ENCODE measurements at places on chromosomes 2 and 18.

DNA sequence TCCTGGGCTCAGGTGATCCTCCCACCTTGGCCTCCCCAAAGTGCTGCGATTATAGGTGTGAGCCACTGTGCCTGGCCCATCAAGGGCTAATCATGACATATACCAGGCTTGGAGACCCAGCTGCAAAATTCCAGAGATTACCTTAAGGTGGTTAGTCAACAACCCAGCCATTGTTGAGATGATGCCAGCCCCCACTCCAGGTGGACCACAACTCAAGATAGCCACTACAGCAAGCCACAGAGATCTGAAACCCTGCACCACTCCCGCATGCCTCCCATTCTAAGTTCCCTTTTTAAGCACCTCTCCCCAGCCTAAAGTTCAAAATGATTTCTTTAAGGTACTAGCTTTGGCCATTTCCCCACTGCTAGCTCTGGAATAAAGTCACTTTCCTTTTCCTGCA is 4.6 kb upstream of the CLK1 start:
- no peaks in the 10 kb centered on the region for H3K4me1 ChIP-seq
- no peak for DNase-seq
- H3K27ac ChIP-seq: no peak overlapping the region
- no peaks in the 10 kb centered on the region for H3K36me3 ChIP-seq
- no peak overlapping the region for H3K4me3 ChIP-seq

DNA sequence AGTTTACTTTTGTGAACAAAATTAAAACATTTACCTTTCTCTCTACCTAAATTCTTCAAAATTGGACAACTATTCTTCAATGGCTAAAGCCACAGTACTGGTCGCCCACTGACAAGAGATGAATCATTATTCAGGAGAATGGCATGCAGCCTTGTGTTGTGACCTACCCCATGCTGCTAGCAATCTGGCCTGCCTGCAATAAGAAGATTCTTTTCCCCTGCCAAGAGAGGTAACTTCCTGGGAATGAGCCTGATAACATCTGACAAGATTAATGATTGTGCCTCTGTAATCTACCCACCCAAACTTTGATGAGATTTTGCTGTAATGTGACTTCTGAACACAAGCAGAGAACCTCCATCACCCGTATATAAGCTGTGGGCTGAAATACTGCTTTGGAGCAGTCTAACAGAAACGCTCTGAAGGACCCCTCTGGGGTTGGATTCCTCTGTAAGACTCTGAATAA is 47.0 kb upstream of the ST3GAL5 start:
- no peak overlapping the region for H3K27ac ChIP-seq
- no peak for DNase-seq
- no peaks in the 10 kb centered on the region for H3K4me1 ChIP-seq
- no peak overlapping the region for H3K4me3 ChIP-seq
- no peaks in the 10 kb centered on the region for H3K36me3 ChIP-seq

GRCh38 chr2:11993749-11994148 is 247.3 kb downstream of the LPIN1 start:
- H3K4me1 ChIP-seq: no peaks in the 10 kb centered on the region
- no peak overlapping the region for H3K4me3 ChIP-seq
- no peaks in the 10 kb centered on the region for H3K27me3 ChIP-seq
- H3K27ac ChIP-seq: no peak overlapping the region

- H3K27me3 ChIP-seq: no peaks in the 10 kb centered on the region
- no peak overlapping the region for H3K27ac ChIP-seq
- no peak for DNase-seq
Observed at GRCh38 chr18:67305466-67305865, 211.1 kb downstream of the DSEL start.

DNA sequence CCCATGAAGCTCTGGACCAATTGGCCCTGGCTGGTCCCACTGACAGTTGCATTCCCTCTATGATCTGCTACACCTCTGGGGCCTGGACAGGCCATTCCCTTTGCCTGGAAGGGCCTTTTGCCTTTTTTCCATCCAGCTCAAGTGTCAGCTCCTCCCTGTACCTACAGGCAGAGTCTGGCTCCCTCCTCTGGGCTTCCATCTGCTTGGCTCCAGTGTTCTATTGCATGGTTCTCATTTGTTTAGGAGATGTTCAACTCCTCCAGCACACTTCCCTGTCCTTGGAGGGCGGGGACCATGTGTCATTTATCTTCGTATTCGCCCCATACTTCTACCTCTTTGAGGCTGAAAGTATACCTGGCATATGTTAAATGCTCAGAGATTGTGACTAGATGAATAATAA is 61.1 kb downstream of the PRKCE start:
- no peaks in the 10 kb centered on the region for H3K4me1 ChIP-seq
- H3K27ac ChIP-seq: no peak overlapping the region
- peak; percentile 23 for DNase-seq
- no peaks in the 10 kb centered on the region for H3K36me3 ChIP-seq

- H3K36me3 ChIP-seq: no peaks in the 10 kb centered on the region
- no peak for DNase-seq
- no peak overlapping the region for H3K27ac ChIP-seq
- no peak overlapping the region for H3K4me3 ChIP-seq
Observed at GRCh38 chr2:193808877-193809276, 1614.1 kb upstream of the TMEFF2 start.

DNA sequence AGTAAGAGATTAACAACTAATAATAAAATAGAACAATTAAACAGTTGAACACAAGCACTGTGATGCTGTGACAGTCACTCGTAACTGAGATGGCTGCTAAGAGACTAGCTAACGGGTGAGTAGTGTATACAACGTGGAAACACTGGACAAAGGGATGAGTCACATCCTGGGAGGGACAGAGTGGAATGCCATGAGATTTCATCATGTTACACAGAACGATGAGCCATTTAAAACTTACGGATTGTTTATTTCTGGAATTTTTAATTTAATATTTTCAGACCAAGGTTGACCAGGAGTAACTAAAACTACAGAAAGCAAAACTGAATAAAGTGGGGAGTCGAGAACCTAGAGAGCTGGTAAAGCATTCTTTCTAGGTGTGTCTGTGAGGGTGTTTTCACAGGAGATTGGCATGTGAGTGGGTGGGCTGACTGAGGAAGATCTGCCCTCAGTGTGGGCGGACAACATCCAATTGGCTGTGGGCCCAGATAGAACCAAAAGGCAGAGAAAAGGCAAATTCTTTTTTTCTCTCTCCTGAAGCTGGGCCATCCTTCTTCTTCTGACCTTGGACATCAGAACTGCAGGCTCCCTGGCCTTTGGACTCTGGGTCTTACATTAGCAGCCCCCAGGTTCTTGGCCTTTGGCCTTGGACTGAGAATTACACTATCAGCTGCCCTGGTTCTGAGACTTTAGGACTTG is 14.6 kb downstream of the TMSB10 start:
- H3K36me3 ChIP-seq: no peaks in the 10 kb centered on the region
- H3K4me3 ChIP-seq: no peak overlapping the region
- peaks cover 3% of the 10 kb centered on the region for H3K4me1 ChIP-seq
- peak; percentile 85 for DNase-seq
- H3K27ac ChIP-seq: peak overlapping the region; percentile 75
- no peaks in the 10 kb centered on the region for H3K27me3 ChIP-seq

DNA sequence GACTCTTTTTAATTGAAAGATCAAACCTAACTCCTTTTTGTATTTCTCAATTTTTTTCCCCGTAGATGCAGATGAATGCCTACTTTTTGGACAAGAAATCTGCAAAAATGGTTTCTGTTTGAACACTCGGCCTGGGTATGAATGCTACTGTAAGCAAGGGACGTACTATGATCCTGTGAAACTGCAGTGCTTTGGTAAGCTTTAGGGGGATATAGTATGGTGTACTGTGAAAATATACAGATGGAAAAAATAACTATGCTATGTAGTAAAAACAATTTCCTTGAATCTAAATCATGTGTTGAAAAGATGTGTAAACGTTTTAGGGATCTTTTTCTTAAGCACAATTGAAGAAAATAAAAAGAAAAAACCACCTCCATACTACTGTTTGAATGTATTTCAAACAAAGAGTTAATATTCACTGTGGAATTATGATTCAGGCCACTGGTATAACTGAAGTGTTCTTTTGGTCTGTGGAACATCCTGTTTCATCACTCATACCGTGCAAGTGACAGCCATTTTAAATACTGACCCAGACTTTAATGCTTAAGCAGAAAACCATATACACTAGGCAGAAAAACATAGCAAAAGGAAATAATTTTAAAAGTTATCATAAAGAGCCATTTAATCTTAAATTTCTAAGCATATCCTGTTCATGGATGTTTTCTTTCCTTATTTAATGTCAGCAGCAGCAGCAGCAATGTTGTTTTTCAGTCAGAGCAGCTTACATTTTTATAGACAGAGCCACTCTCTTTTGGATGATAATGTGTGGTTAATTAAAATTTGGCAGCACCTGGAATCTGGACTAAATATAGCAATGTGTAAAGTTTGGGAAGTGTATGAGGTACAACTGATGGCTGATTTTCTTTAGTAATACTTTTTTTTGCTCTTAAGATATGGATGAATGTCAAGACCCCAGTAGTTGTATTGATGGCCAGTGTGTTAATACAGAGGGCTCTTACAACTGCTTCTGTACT is 112.8 kb upstream of the RASGRP3 start:
- H3K36me3 ChIP-seq: no peaks in the 10 kb centered on the region
- DNase-seq: no peak
- H3K4me1 ChIP-seq: no peaks in the 10 kb centered on the region

- no peak overlapping the region for H3K4me3 ChIP-seq
- no peaks in the 10 kb centered on the region for H3K36me3 ChIP-seq
- peaks cover 1% of the 10 kb centered on the region for H3K27me3 ChIP-seq
- H3K4me1 ChIP-seq: no peaks in the 10 kb centered on the region
Observed at GRCh38 chr2:166610180-166610912, 116.3 kb upstream of the SCN7A start.

DNA sequence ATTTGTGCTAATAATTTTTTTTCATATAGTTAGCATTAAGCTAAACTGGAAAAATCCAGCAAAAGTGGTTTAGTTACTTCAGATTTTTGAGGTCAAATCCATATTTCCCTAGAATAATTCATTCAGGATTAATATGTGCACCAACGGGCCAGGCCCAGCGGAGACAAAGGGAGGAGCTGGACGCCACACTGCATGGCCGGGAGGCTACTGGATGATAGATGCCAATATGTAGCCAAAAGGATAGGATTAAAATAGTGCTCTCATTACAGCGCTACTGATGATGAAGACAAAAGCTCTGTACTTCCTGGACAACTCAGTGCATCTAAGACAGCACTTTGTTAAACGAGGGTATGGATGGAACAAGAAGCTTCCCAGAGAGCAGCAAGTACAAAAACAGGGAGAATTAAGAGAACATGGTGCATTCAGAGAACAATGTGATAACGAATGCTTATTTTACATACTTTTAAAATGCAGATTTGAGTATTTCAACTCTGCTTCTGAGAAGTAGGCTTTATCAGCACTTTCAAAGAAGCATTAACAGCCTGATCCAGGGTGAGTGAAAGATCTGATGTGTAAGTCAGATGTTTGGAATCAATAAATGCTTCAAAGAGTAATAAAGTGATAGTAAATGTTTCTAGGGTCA is 39.8 kb downstream of the PPP4R1 start:
- DNase-seq: no peak
- no peaks in the 10 kb centered on the region for H3K4me1 ChIP-seq
- H3K27me3 ChIP-seq: no peaks in the 10 kb centered on the region
- H3K27ac ChIP-seq: no peak overlapping the region

- DNase-seq: peak; percentile 35
- H3K27me3 ChIP-seq: no peaks in the 10 kb centered on the region
- no peaks in the 10 kb centered on the region for H3K4me1 ChIP-seq
- no peaks in the 10 kb centered on the region for H3K36me3 ChIP-seq
- H3K27ac ChIP-seq: no peak overlapping the region
Observed at GRCh38 chr2:160087854-160088745, 25.7 kb upstream of the PLA2R1 start.

GRCh38 chr2:43158259-43158880 is 68.0 kb downstream of the ZFP36L2 start:
- H3K4me3 ChIP-seq: no peak overlapping the region
- no peaks in the 10 kb centered on the region for H3K36me3 ChIP-seq
- H3K4me1 ChIP-seq: peaks cover 9% of the 10 kb centered on the region
- H3K27me3 ChIP-seq: no peaks in the 10 kb centered on the region

- H3K27me3 ChIP-seq: no peaks in the 10 kb centered on the region
- H3K36me3 ChIP-seq: no peaks in the 10 kb centered on the region
- no peak overlapping the region for H3K27ac ChIP-seq
- no peak for DNase-seq
- no peak overlapping the region for H3K4me3 ChIP-seq
Observed at GRCh38 chr2:38394903-38395341, 17.8 kb upstream of the ATL2 start.

- H3K27me3 ChIP-seq: no peaks in the 10 kb centered on the region
- DNase-seq: no peak
- H3K4me1 ChIP-seq: no peaks in the 10 kb centered on the region
- H3K27ac ChIP-seq: no peak overlapping the region
Observed at GRCh38 chr2:179141206-179141605, 91.3 kb upstream of the CCDC141 start.

DNA sequence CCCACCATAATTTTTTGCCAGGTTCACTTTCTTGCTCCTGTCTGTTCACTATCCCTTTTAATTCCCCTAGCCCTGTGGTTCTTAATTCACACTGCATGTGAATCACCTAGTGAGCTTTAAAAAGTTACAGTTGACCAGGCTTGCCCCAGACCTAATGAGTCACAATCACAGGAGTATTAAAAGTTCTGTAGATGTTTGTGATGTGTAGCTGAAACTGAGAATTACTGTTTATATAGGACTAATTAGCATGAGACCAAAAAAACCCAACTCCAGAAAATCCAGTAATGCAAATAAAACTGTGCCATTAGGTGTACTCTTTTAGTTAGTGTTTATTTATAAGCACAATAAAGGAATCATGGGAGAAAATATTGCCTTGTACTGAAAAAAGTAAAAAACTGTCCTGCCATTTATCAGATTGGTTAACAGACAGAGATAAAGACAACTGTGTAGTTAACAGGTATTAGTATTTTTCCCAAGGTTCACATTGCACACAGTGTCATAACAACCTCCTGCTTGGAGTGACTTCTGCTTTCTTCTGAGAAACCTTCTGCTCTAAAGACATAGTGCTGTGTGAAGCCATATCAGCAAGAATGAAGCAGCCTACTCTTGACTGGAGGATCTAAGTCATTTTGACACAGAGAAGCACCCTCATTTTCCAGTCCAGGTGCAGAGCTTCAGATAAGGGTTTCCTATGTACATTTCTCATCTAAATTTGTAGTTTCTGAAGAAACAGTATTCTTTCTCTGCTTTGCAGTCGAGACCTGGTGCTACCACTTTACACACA is 39.0 kb downstream of the VAPA start:
- no peak for DNase-seq
- no peaks in the 10 kb centered on the region for H3K27me3 ChIP-seq
- no peaks in the 10 kb centered on the region for H3K4me1 ChIP-seq
- H3K4me3 ChIP-seq: no peak overlapping the region
- no peak overlapping the region for H3K27ac ChIP-seq

- DNase-seq: no peak
- no peaks in the 10 kb centered on the region for H3K36me3 ChIP-seq
- no peaks in the 10 kb centered on the region for H3K27me3 ChIP-seq
- peaks cover 9% of the 10 kb centered on the region for H3K4me1 ChIP-seq
- H3K27ac ChIP-seq: no peak overlapping the region
Observed at GRCh38 chr18:75035928-75036327, 173.0 kb downstream of the PTGR3 start.

Data from small intestine (tissue), 16 donors.